ENCODE measurements at places on chromosomes 4 and X. TPM values are rescaled to one million over a fixed set of nuclear protein-coding genes. Genes with fewer than 3 reads are reported as not detected.

DNA sequence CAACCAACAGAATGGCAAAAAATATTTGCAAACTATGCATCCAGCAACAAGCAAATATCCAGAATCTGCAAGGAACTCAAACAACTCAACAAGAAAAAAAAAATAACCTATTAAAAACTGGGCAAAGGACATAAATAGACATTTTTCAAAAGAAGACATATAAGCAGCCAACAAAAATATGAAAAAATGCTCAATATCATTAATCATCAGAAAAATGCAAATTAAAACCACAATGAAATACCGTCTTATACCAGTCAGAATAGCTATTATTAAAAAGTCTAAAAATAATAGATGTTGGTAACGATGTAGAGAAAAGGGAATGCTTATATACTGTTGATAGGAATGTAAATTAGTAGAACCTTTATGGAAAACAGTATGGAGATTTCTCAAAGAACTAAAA is 53.4 kb downstream of the WDR19 start:
- no peaks in the 10 kb centered on the region for H3K27me3 ChIP-seq
- H3K27ac ChIP-seq = no peak overlapping the region
- no peaks in the 10 kb centered on the region for H3K4me1 ChIP-seq
- no peak for DNase-seq
- no peak overlapping the region for H3K4me3 ChIP-seq

DNA sequence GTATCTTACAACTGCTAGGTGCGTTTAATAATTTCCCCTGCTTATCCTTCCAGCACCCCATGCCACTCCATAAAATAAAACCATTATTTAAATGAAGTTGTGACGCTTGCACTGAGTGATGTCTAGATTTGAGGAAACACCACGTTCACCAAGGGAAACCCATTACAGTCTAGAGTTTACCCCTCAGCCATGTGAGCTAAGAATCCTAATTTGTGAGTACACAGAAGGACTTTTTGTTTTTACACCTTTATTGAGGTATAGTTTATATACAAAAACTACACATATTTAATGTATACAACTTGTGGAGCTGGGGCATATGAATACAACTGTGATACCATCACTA is 326.8 kb downstream of the RAPGEF2 start:
- no peak overlapping the region for H3K27ac ChIP-seq
- no peaks in the 10 kb centered on the region for H3K36me3 ChIP-seq
- DNase-seq = no peak
- no peak overlapping the region for H3K4me3 ChIP-seq
- no peaks in the 10 kb centered on the region for H3K4me1 ChIP-seq

DNA sequence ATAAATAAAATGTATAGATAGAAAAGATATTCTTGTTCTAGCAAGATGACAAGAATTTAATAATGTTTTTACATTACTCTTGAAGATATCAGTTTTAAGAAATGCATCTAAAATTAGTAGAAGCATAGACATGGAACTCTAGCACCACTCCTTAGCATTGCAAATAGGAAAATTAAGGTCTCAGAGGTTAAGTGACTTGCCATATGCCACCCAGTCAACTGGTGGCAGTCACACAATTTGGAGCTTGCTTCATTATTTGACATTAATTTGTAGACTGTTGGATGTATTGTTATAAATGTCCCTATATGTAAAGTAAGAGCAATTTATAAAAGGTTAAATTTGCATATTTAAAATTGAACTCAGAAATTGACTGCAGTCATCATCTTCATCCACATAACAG is 20.8 kb downstream of the GPM6A start:
- DNase-seq = no peak
- H3K27me3 ChIP-seq = no peaks in the 10 kb centered on the region
- H3K36me3 ChIP-seq = no peaks in the 10 kb centered on the region
- no peak overlapping the region for H3K27ac ChIP-seq
- H3K4me1 ChIP-seq = no peaks in the 10 kb centered on the region
- H3K4me3 ChIP-seq = no peak overlapping the region

ITM2A gene
- 112 TPM for total RNA-seq

SPANXN4 gene
- total RNA-seq = not detected

GRCh38 chrX:154412468-154412867 is 1.1 kb downstream of the TAFAZZIN start:
- H3K4me3 ChIP-seq = peak overlapping the region; percentile 62
- peak overlapping the region; percentile 93 for H3K27ac ChIP-seq
- H3K27me3 ChIP-seq = no peaks in the 10 kb centered on the region
- peaks cover 5% of the 10 kb centered on the region for H3K36me3 ChIP-seq

DNA sequence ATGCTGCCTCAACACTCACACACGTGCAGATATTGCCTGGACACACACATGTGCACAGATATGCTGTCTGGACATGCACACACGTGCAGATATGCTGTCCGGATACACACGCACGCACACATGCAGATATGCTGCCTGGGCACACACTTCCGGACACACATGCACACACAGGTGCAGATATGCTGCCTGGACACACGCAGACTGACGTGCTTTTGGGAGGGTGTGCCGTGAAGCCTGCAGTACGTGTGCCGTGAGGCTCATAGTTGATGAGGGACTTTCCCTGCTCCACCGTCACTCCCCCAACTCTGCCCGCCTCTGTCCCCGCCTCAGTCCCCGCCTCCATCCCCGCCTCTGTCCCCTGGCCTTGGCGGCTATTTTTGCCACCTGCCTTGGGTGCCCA is 14.7 kb downstream of the FGFRL1 start:
- H3K36me3 ChIP-seq = peaks cover 7% of the 10 kb centered on the region
- no peak overlapping the region for H3K4me3 ChIP-seq
- peak; percentile 68 for DNase-seq
- peaks cover 30% of the 10 kb centered on the region for H3K27me3 ChIP-seq
- no peak overlapping the region for H3K27ac ChIP-seq

GRCh38 chr4:140523370-140523856 is 555 bp upstream of the ELMOD2 start:
- peaks cover 27% of the 10 kb centered on the region for H3K4me1 ChIP-seq
- H3K27me3 ChIP-seq = no peaks in the 10 kb centered on the region
- H3K27ac ChIP-seq = peak overlapping the region; percentile 87
- peak overlapping the region; percentile 92 for H3K4me3 ChIP-seq
- H3K36me3 ChIP-seq = peaks cover 8% of the 10 kb centered on the region

DNA sequence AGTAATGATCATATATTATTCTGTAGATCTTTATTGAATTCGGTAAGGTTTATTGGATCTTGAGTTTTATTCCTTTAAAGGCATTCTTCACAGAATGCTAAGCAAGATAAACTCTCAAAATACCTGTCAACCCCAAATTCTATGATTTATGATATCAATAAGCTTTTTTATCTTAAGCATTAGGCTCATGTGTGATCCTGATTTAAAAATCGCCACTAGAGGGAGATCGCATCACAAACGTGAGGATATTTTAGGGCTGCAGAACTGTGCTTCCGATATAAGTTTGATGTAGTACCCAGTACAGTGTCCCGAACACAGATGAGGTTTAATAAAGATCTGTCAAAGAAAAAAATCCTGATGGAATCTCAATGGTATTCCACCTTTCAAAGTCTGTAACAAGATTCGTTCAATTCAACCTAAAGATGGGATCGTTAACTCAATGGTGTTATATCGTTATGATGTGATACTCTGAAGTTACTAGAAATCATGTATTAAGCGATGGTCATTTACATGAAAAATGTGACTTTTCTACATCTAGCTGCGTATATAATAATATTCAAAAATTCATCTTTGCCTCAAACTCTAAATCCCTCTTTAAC is 169.0 kb downstream of the CORIN start:
- H3K27ac ChIP-seq = no peak overlapping the region
- no peaks in the 10 kb centered on the region for H3K27me3 ChIP-seq
- H3K4me3 ChIP-seq = no peak overlapping the region
- H3K4me1 ChIP-seq = no peaks in the 10 kb centered on the region
- DNase-seq = peak; percentile 82

DNA sequence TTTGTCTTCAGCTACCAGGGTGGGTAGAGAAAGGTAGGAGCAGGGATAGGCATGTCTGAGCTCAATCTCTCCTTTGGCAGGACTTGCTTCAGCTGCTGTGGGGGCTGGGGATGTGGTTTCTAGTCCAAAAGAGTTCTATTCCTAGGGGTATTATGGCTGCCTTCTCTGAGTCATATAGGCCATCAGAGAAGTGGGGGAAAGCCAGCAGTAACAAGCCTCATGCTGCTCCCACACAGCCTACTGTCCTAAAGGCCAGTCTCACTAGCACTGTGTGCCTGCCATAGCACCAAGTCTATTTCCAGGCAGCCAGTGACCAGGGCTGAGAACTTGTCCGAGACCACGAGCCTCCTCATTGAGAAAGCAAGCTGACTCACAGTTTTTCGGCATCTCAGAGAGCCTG is 270.6 kb downstream of the DCAF12L2 start:
- H3K27ac ChIP-seq = no peak overlapping the region
- DNase-seq = no peak
- no peaks in the 10 kb centered on the region for H3K4me1 ChIP-seq
- H3K27me3 ChIP-seq = no peaks in the 10 kb centered on the region
- H3K4me3 ChIP-seq = no peak overlapping the region
- no peaks in the 10 kb centered on the region for H3K36me3 ChIP-seq

DNA sequence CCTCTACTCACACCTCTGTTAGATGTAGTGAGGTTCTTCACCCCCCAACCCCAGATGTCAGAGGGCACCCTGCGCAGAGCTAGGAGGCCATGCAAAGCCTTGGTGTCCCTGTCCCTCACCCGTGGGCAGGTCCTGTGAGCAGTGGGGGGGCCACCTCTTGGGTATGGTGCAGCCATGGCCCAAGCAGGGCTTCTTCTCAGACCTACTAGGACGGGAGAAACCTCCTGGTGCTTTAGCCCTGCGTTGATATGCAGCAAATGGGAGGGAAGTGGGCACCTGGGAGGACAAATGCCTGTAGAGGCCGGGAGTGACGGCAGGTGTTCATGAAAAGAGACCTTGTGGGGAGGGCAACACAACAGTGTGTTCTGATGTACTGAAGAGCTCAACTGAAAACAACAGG is 38.5 kb upstream of the MSANTD1 start:
- H3K27ac ChIP-seq = no peak overlapping the region
- H3K27me3 ChIP-seq = no peaks in the 10 kb centered on the region
- DNase-seq = no peak
- H3K4me3 ChIP-seq = no peak overlapping the region
- H3K4me1 ChIP-seq = no peaks in the 10 kb centered on the region

HTR2C gene
- total RNA-seq = not detected

GRCh38 chrX:20742106-20742505 is 475.4 kb upstream of the RPS6KA3 start:
- no peaks in the 10 kb centered on the region for H3K27me3 ChIP-seq
- no peaks in the 10 kb centered on the region for H3K4me1 ChIP-seq
- H3K36me3 ChIP-seq = no peaks in the 10 kb centered on the region
- no peak overlapping the region for H3K4me3 ChIP-seq

RNF175 gene
- total RNA-seq = not detected

DNA sequence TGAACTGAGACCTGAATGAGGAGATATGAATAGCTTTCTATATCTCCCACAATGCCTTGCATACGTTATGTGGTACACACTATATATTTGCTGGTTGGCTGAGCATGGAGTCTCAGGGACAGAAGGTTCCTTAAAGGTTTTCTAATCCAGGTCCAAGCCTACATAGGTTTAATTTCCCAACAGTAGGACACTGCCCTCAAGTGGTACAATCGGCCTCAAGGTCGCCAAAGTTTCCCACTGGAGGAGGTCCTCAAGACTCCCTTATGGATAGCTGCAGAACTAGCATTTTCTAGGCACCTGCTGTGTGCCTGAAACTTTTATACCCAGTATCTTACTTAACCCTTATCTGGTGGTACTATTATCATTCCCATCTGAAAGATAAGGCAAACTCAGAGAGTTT is 21.0 kb upstream of the EFNB1 start:
- no peaks in the 10 kb centered on the region for H3K36me3 ChIP-seq
- no peak for DNase-seq
- no peak overlapping the region for H3K4me3 ChIP-seq
- H3K27ac ChIP-seq = no peak overlapping the region
- H3K4me1 ChIP-seq = no peaks in the 10 kb centered on the region

GRCh38 chr4:121307445-121308327 is 73.1 kb downstream of the QRFPR start:
- DNase-seq = no peak
- no peak overlapping the region for H3K27ac ChIP-seq
- H3K4me3 ChIP-seq = no peak overlapping the region
- H3K27me3 ChIP-seq = no peaks in the 10 kb centered on the region

SRPX2 gene
- 5.2 TPM for total RNA-seq

- H3K27ac ChIP-seq = no peak overlapping the region
- peak; percentile 14 for DNase-seq
- H3K4me1 ChIP-seq = no peaks in the 10 kb centered on the region
These were observed 336.5 kb downstream of the PDGFC start for GRCh38 chr4:156635051-156635450.

DNA sequence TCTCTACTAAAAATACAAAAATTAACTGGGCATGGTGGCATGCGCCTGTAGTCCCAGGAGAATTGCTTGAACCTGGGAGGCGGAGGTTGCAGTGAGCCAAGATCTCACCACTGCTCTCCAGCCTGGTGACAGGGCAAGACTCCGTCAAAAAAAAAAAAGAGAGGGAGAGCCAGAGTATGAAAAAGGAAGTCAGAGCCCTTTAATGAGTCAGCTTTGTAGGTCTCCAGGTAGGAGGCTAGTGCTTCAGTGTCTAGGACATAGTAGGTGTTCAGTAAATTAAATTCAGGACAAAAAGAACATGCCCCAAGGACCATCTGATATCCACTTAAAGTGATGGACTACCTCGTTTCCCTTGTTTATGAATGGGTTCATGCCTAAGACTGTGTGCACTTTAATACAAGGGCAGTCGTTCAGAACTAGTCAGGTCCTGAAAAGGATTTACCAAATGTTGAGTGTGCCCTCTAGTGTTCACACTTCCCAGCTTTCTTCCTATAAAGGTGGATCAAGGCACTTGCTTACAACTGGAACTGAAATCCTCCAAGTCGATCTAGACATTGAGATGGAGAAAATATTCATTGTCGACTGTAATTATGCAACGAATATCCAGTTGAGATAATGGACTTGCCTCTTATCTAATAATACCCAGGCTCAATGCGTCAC is 29.0 kb downstream of the F9 start:
- no peaks in the 10 kb centered on the region for H3K36me3 ChIP-seq
- H3K4me3 ChIP-seq = no peak overlapping the region
- no peaks in the 10 kb centered on the region for H3K27me3 ChIP-seq
- DNase-seq = peak; percentile 36

GRCh38 chrX:41085878-41086626 is 807 bp downstream of the USP9X start:
- peak overlapping the region; percentile 98 for H3K27ac ChIP-seq
- H3K4me3 ChIP-seq = peak overlapping the region; percentile 85
- H3K4me1 ChIP-seq = peaks cover 31% of the 10 kb centered on the region
- no peaks in the 10 kb centered on the region for H3K27me3 ChIP-seq
- DNase-seq = peak; percentile 50
- no peaks in the 10 kb centered on the region for H3K36me3 ChIP-seq

DNA sequence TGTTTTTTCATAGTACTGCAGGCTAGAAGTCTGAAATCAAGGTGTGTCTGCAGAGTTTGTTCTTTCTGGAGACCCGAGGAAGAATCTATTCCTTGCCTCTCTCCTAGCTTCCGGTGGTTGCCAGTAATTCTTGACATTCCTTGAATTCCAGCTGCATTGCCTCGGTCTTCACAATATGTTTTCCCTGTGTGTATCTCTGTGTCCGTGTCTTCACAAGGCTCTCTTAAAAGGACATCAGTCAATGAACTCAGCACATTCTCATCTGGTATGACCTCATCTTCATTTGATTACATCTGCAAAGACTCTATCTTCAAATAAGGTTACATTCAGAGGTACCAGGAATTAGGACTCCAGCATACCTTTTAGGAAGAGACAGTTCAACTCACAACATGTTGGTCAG is 163.4 kb downstream of the BANK1 start:
- H3K4me3 ChIP-seq = no peak overlapping the region
- no peak for DNase-seq
- H3K27ac ChIP-seq = no peak overlapping the region
- no peaks in the 10 kb centered on the region for H3K36me3 ChIP-seq
- H3K27me3 ChIP-seq = no peaks in the 10 kb centered on the region
- no peaks in the 10 kb centered on the region for H3K4me1 ChIP-seq

NXF2B gene
- total RNA-seq = not detected
